ENCODE measurements at places on chromosomes 7 and 10.
A peak's percentile ranks its signal among the peaks of the same experiment; 100 is the strongest.

GRCh38 chr10:70657041-70657440 is 15.3 kb upstream of the ADAMTS14 start:
- DNase-seq = no peak

DNA sequence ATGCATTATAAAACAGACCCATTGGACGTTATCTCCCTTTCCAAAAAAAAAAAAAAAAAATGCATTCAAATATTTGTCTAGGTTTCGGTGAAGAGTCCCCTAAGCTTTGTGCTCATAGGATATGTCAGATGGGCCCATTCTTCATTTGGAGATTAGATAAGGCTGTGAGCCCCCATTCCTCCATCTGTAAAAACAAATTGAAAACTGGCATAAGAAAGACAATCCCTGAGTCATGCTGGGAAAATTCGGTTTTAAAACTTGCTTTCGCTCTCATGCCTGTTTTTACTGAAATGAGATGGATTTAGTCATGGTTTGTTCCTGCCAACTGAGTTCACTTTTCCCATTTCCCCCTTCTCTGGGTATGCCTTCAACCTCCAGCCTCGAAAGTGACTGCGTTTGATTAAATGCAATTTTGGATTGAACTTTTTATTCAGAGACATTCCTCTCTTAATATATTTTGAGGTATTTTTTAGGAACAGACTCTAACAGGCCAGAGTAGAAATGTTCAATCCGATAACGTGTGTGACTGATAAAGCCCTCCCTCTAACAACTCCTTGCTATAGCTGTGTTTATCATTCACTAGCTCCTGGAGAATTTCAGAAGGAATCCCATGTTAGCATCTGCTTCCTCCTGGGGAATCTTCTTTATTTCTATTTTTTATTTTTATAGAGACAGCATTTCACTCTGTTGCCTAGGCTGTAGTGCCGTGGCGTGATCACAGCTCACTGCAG is 190.9 kb upstream of the LYZL2 start:
- DNase-seq = no peak

DNA sequence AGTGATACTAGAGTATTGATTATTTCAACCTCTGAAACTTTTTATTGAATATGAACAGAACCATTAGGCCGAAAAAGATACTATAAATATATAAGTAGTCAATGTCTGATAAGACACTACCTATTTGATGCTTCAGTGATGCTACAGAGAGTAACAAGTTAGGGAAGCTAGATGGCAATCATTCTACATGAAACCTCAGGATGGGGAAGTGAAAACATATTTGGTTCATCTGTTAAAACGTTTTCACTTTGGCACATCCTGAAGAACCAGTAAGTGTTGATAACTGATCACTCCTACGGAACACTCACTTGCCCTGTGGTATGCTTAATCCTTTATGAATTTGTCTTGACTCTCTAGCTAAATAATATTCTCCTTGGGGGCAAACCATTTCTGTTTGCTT is 1064.9 kb downstream of the NXPH1 start:
- no peak for DNase-seq

DNA sequence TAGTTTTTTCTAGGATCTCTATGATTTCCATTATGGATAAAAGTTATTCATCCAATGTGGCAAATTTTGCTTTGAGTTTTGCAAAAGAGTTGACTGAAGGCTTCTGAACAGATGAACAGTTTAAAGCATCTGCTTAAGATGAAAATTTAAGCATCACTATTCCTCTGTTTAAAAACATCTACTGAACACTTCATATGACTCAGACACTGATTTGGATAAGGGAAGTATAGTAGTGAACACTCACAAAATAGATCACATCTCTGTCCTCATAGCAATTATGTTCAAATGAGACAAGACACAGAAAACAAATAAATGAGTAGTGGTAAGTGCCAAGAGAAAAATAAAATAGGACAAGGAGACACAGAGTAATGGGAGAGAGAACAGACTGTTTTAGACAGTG is 157.3 kb downstream of the MBL2 start:
- no peak for DNase-seq

GRCh38 chr10:112949875-112950507 is at the start of gene TCF7L2:
Gene TCF7L2 (plus strand): TSS chr10:112950247. CDS start chr10:112950757, 510 bp downstream.
- peak; percentile 84 for DNase-seq

Measured in frontal cortex (tissue), 4 donors.